NCI-H1930 (cell line): ENCODE measurements at places on chromosomes 12 and 14.

- no peak for DNase-seq
Observed at GRCh38 chr12:117679776-117680175, 289.0 kb downstream of the KSR2 start.

DNA sequence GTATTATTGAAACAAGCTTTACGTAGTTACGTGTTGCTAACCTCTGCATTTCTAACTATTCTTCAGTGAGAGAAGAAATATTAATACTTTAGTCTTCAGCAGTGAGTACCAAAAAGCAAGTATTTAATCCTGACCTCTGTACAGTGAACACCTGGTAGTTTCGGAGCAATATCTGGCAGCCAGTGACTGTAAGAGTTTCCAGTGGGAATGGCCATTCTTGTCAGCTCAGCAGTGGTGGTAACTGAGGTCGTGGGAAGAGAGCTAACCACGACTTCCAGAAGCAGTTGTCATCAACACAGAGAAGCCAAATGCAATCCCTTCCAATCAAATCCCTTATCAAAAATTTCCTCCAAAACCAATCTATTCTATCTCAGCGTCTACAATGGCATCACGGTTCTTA is 1500.2 kb upstream of the FLRT2 start:
- DNase-seq = no peak

GRCh38 chr12:126704609-126705008 is 1562.4 kb upstream of the TMEM132C start:
- no peak for DNase-seq

GRCh38 chr12:11967376-11968047 is 103.2 kb upstream of the BCL2L14 start:
- no peak for DNase-seq

DNA sequence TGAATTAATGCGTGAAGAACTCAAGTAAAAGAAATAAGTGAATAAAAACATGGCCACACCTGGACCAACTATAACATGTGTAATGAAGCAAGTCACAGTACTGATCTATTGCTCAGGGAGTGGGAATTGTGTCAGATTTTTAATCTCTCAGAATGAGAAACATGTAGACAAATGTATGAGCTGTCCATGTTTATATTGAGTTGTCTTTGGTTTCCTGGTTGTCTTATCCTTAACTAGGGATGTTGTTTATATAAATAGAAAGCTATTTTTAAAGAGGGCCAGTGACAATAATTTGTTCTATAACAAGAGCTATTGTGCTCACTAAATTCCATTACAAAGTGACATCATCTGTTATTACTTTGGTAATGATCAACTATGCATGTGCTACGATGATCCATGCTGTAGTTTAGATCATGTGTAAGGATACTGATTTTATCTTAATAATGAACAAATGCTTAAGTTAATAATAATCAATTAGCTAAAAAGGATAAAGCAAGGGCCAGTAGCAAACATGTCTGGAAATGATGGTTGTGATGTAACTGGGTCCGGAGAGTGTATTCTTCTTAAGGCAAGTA is 91.3 kb upstream of the RTL1 start:
- no peak for DNase-seq

DNA sequence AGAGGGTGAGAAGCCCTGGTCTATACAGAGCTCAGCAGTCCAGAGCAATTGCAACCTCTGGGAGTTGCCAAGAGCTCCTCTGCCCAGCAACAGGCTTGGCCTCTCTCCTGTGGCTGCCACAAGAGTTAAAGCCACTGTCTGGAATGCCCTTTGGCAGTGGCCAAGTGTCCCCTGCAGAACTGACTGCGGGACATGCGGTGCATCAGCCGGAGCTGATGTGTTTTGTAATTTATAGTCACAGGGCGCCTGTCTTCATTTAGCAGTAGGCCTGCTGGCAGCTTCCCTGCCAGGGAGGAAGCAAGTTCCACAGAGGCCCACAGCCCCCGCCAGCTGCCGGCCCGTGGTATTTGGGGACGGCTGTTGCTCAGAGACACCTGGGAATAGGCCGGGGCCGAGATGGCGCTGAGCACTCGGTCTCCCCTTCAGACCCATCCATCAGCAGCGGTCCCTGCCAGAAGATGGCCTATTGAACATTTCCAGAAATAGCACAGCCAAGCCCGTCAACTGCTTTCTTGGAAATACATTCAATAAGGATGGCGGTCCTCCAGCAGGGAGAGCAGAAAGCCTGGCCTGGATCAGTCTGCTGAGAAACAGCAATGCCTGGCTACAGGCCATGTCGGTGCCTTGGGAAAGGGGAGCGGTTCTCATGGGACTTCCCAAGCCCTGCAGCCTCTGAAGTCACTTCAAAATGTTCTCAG is 217.4 kb downstream of the CRADD start:
- DNase-seq = no peak
